ENCODE measurements at places on chromosomes 2 and 18. TPM values are rescaled to one million over a fixed set of nuclear protein-coding genes. Genes with fewer than 3 reads are reported as not detected.

The PTPRM gene
- 18.6 TPM for total RNA-seq

The ARHGEF4 gene
- 15.7 TPM for total RNA-seq

The TMEM131 gene
- total RNA-seq = 34.8 TPM

The SCN3A gene
- total RNA-seq = 8.2 TPM

The NAT8 gene
- not detected for total RNA-seq

The NGEF gene
- total RNA-seq = 20.7 TPM

The LOXHD1 gene
- not detected for total RNA-seq

The SNORC gene
- 7.1 TPM for total RNA-seq
